ENCODE measurements at places on chromosomes 1 and 21. TPM values are rescaled to one million over a fixed set of nuclear protein-coding genes. Genes with fewer than 3 reads are reported as not detected.

The HPCA gene
- total RNA-seq: not detected

The STMN1 gene
- 35.1 TPM for total RNA-seq

The PRR9 gene
- not detected for total RNA-seq

The TDRD5 gene
- not detected for total RNA-seq

The WDR77 gene
- 29.7 TPM for total RNA-seq

The C1orf159 gene
- total RNA-seq: 5.4 TPM

The BMP8B gene
- total RNA-seq: 0.29 TPM

Data from osteoblast (primary cell).